ENCODE measurements at places on chromosomes 3 and 15.

DNA sequence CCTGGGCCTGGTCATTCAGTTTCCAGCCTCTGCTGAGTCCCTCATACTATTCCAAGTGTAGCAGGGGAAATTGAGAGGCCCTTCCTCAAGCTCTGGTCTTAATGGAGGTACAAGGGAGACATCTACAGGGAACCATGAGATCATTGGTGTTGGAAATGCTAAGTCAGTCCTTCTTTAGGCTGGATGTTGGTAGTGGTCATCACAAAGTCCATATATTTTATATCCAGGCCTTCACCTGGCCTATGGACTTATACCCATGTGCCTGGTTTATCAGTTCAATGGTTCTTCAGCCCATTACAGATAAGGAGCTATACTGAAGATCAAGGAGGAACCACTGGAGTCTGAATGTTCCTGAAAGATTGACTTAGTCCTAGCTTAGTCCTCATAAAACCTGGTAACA lies 135.0 kb downstream of the STAG1 start:
- no peak for DNase-seq

GRCh38 chr15:74157868-74158827 lies 15.4 kb upstream of the ISLR start:
- no peak for DNase-seq

GRCh38 chr3:138888560-138888959 lies 53.8 kb upstream of the PIK3CB start:
- no peak for DNase-seq

DNA sequence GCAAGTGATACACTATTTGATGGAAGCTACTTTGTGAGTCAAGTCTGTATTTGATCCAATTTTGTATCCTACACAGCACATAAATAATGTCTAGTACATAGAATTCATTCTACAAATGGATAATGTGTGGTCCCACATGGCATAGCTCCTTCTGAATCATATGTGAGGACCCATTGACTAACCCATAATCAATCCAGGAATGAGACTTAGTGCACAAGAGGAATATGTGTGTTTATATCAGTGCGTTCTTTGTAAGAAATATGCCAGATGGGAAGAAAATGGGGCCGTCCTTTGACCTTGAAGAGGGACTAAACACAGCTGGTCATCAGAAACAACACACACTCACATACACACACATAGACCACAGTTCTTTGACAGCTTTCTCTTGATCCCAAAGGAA lies 282.7 kb upstream of the SEMA6D start:
- no peak for DNase-seq

DNA sequence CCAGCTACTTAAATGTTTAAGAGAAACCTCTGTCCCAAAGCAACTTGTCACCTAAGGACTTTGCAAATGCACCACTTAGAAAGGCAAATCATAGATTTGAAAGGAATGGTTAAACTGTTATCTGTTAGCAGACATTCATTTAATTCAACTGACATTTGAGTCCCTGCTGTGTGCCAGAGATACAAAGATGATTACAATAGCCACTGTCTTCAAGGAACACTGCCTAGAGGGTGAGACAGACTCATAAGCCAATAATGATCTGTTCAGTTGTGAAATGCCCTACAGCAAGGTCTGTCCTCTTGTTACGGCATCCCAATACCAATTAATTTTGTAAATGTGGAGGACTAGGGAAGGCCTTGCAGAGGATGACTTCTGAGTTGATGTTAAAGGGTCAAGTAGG lies 113.1 kb downstream of the ATG7 start:
- DNase-seq: no peak

DNA sequence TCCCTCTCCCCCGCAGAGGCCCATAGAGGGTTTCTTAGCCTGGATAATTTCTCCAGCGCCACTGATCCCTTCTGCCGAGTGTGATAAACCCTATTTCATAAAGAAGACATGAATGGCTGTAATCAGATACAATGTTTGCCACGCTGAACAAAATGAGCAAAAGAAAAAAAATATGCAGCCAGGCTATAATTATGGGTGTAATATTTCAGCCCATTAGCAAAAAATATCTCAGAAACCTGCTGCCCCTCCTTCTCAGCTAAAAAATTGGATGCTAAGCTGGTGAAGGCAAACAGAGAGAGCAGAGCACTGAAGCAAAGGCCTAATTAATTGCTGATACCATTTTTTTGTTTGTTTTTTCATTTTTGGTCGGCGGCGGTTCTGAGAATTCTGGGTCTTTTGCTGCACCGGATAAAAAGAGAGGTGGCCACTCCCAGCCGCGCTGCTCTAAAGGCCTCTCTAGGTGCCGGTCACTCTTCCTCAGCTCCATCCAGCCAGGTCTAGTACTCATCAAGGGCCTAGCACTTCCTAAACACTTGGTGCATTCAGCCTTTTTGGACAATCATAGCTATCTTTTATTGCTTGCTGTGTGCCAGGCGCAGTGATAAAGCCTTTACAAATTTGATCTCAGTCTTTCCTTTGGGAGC lies 128.7 kb upstream of the TLE3 start:
- no peak for DNase-seq

DNA sequence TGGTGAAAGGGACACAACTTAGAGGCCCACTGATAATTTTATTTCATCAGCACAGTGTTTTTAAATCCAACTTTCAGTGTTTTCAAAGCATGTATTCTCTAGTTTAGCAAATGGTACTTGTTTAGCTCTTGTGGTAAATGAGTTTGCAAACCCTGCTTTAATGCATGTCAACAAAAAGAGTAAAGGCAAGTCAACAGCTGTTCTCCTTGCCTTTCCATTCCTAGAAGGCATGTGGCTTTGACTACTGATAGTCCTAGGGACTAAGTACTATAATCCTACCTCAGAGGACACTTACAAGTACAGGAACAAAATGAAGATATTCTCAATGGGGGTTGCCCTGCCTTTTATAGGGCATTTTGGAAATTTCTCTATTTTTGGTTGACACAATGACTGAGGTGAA lies 13.1 kb downstream of the NPTN start:
- no peak for DNase-seq

- no peak for DNase-seq
Observed at GRCh38 chr3:129577925-129578786, 28.3 kb downstream of the PLXND1 start.

DNA sequence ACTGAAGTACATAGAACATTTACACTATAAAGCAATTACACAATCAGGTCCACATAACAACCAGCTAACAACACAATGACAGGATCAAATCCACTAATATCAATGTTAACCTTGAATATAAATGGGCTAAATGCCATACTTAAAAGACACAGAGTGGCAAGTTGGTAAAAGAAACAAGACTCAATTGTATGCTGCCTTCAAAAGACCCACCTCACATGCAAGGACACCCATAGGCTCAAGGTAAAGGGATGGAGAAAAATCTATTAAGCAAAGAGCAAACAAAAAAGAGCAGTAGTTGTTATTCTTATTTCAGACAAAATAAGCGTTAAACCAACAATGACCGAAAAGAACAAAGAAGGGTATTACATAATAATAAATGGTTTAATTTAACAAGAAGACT lies 183.3 kb downstream of the PYDC2 start:
- no peak for DNase-seq

DNA sequence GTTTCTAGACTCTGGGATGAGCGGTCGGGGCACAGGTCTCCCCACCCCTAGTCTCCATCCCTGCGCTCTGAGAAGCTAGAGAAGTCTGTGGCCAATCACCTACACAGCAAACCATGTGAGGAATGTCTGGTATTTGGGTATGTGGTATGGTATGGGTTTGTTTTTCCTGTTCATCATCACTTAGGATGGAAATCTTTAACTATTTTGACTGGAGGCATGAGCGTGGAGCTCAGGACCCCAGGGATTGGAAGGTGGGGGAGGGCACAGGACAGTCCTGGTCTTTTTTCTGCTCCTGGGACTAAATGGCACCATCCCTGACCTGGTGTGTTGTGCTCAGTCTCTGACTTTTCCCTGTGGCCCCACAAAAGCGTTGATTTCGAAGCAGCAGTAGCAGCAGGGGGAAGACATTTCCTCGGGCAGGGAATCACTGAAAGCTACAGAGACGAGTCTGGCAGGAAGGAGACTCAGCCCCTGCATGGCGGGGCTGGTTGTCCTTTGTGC lies 191.7 kb upstream of the TPM1 start:
- DNase-seq: no peak

DNA sequence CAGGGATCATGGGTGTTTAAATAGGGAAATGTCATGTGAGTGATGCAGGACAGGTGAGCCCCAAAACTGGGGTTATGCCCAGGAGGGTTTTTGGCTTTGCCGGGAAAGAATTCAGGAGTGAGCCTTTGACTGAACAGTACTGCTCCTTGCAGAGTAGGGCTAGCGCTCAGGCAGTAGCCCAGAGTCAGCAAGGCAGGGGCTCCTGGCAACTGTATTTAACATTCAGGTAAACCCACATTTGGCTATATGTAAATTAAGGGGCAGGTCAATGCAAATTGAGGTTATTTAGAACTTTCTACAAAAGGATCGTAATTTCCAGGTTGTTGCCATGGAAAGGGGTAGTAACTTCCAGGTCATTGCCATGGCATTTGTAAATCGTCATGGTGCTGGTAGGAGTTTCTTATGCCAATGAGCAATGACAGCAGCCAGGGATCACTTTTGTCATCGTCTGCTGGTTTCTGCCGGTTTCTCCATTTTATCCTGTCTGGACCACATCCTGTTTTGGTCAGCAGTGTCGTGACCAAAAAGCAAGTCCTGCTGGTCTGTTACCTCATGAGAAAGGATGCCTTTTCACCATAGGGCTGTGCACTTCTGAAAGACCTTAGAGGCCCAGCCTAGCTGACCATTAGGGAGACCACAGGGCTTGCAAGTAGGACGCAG lies 24.3 kb downstream of the MTHFS start:
- DNase-seq: no peak

- DNase-seq: no peak
Observed at GRCh38 chr15:66803182-66803729, 101.2 kb downstream of the SMAD6 start.

DNA sequence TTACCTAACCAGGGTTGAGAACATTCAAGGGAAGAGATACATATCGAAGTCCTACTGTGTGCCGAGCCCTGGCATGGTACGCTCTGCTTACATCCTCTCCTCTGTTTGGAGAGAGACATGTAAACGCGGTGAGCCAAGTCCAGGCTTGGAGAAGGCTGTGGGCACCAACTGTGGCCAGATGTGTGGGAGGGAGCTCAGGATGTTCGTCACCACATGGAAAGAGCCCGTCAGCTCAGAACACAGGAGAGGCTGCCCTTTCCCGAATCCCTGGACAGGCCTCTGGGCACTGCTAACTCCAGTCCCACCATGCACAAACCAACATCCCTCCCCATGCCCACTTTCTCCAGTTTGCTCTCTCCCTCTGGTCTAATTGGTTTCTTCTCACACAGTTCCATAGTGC lies 43.0 kb downstream of the MESD start:
- no peak for DNase-seq

DNA sequence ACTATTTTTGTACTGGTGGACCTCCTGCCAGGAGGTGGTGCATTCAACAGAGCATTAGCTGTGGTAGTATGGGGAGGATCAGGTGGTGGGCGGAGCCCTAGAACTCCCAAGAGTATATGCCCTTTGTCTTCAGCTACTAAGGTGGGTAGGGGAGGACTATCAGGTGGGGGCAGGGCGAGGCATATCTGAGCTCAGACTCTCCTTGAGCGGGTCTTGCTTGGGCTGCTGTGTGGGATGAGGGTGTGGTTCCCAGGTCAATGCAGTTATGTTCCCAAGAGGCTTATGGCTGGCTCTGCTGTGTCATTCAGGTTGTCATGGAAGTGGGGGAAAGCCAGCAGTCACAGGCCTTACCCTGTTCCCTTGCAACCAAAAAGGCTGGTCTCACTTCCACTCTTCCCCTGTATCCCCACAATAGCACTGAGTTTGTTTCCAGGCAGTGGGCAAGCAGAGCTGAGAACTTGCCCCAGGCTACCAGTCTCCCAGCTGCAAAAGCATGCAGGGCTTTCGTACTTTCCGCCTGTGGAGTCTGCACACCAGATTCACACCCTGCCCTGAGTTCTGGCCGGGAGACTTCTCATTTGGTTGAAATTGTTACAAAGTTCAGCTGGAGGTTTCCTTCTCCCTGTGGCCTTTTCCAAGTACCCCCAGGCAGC lies 93.7 kb upstream of the DPPA4 start:
- no peak for DNase-seq

GRCh38 chr3:38313695-38314094 lies 31.6 kb downstream of the SLC22A14 start:
- DNase-seq: no peak

DNA sequence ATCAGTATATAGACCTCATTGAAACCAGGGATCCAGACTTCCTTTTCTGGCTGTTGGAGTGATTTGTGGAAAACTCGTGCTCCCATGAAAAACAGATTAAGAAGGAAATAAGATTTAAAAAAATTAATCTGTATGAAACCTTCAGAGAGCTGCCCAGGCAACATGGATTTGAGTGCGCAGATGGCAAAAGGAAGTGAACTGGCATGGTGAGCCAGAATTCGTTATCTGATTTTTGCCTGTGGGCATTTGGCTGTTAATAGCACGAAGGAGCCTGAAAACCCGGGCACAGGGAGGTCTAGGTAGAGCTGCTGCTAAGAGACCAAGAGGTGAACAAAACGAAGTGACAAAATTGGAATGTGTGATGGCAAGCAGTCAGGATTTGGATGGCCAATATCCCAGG lies 19.1 kb upstream of the SPINK8 start:
- DNase-seq: peak; percentile 77

GRCh38 chr3:8705575-8705974 lies 28.0 kb upstream of the CAV3 start:
- no peak for DNase-seq

GRCh38 chr3:126019683-126020082 lies 50.7 kb downstream of the ROPN1B start:
- no peak for DNase-seq

DNA sequence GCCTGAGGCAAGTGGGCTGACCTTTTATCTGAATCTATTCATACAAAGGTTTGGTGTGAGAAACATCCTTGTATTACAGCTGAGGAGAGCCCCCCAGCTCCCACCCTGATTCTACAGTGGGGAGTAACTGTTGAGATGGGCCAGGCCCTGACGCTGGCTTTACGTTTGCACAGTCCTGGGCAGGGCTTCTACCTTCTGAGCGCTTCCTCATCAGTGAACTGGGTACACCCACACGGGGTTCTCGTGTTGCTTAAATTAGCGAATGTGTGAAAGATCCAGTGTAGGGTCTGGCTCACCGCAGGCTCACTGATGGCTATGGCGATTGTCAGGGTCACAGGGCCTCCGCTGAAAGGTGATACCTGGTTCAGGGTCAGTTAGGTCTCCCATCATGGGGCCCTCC lies 7.3 kb upstream of the GHRL start:
- no peak for DNase-seq

GRCh38 chr3:72977060-72977808 lies 19.4 kb upstream of the PPP4R2 start:
- no peak for DNase-seq

GRCh38 chr3:179961071-179961702 lies 75.5 kb downstream of the PEX5L start:
- no peak for DNase-seq

- no peak for DNase-seq
Observed at GRCh38 chr3:19264424-19264823, 116.1 kb downstream of the KCNH8 start.
